ENCODE measurements at places on chromosomes 13 and 19.

DNA sequence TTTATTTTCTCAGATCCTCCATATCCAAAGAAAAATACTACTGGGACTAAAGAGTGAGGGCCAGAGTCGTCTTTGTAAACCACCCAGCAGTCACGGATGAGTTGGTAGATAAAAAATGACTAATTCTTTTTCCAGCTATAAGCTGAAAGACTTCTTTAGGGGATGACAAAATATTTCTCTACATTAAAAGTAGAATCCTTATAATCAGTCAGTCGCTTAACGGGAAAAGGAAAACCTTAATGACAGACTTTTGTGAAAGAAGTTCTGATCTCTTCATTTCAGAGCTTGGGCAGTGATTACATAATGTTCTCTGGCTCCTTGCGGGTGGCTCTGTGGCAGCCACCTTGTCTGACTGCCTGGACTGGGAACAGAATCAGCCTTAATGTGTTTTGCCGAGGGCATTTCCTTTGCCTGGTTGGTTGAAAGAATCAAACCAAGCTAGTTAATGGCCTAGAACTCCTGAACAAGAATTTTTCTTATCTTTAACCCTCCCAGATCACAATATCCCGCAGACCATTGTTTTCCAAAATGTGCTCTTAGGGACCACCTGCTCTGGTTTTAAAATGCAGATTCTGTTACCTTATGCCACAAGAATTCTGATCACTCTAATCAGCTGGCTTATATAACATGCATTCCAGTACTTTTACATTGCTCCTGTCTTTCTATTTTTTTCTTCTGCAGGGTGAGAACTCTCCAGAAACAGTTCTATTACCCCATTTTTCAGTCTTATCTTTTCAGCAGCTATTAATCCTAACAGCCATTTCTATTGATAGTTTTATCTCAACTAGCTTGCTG, 2.5 kb downstream of the ITM2B start:
- DNase-seq = peak; percentile 30

- no peak for DNase-seq
Observed at GRCh38 chr13:109533350-109533749, 253.0 kb downstream of the IRS2 start.

- no peak for DNase-seq
Observed at GRCh38 chr19:11486661-11487503, 6.0 kb upstream of the ELAVL3 start.

GRCh38 chr13:72255908-72256307, 388.9 kb upstream of the DACH1 start:
- peak; percentile 84 for DNase-seq

DNA sequence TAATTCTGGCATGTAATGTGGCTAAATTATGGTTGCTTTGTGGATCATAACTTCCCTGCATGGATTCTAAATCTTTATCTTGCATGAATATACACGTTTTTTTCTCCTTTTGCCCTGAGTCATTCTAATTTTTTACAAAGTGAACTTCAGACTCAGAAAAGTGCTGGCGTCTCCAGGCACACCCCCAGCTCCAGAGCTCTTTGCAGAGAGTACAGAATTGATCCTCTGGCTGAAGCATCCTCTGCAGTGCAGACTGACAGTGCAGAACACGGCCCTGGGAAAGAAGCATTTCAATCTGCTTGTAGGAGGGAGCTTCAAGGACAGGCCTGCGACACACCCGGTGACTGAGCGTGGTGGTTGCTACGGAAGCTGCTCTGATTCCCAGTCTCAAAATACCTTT, 228.1 kb downstream of the FGF9 start:
- DNase-seq = no peak

DNA sequence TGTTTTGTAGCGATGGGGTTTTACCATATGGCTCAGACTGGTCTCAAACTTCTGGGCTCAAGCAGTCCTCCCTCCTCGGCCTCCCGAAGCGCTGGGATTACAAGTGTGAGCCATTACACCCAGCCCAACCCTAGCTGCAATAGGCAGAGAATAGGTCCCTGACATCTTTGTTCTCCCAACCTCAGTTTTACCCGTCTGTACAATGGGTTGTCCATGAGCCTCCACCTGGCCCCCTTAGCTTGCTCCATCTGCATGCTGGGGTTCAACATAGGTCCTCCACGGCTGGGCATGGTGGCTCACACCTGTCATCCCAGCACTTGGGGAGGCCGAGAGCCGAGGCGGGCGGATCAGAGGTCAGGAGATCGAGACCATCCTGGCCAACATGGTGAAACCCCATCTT, 14.4 kb downstream of the NFIC start:
- DNase-seq = no peak
